NCI-H446 (cell line): ENCODE measurements at places on chromosomes 3 and 15.

GRCh38 chr15:68687136-68687735 lies 108.4 kb downstream of the CORO2B start:
- DNase-seq, result no peak

DNA sequence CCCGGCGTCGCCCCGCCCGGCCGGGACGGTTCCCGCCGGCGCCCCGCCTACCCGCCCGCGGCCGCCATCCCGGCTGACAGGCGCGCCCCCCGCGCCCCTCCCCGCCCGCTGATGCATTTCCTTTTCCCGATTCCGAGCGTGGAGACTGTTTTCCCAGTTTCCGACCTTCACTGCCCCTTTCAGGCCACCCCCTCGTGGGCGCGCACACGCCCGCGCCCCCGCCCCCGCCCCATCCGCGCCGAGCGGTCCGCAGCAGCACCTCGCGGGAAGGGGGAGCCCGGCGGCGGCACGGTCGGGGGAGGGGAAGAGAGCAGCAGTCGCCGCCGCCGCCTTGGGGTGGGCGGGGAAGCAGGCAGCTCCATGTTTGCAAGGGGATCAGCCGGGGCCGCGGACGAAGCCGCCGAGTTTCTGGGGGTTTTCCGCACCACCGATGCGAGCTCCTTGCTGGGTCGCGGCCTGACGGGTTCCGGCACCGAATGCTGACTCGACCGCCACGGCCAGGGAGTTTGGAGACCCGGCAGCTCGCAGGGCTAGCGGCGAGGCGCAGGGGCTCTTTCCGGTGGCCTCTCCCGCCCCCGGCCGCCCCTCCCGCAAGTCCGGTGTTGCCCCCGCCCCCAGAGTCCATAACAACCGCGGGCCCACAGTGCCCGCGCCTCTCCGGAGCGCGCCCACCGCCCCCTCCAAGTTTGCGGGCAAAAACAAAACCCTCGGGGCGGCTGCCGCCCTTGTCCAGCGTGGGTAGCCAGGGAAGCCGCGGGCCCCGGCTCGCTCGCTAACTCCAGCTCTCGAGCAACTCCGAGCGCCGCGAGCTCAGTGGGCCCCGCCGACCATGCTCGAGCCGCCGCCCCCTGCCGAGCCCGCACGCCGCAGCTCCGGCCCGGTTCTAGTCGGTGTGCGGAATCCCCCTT lies 3.2 kb upstream of the SIN3A start:
- DNase-seq, result no peak

GRCh38 chr3:70053293-70053692 lies 53.8 kb downstream of the SAMMSON start:
- DNase-seq, result no peak

DNA sequence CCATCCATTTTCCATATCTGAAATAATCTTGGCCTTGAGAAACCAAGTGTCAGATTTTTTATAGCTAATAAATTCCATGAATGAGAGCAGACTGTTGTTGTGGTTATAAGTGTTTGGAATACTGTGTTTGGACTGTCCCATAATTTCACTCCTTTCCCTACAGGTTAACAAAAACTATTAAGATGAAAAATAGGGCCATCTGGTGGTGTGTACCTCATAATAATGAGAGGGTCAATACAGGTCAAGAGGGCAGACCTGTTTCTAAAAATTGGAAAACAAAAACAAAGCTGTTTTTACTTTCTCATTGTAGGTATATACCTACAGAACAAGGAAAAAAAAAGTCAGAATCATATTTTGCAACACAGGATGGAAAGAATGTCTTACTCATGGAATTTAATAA lies 553.8 kb upstream of the SGO1 start:
- DNase-seq, result no peak

GRCh38 chr15:53036641-53037040 lies 246.5 kb upstream of the ONECUT1 start:
- DNase-seq, result no peak

- no peak for DNase-seq
Measured at GRCh38 chr3:60333710-60334109, 917.5 kb downstream of the FHIT start.
